ENCODE measurements at places on chromosomes 13 and 19.

DNA sequence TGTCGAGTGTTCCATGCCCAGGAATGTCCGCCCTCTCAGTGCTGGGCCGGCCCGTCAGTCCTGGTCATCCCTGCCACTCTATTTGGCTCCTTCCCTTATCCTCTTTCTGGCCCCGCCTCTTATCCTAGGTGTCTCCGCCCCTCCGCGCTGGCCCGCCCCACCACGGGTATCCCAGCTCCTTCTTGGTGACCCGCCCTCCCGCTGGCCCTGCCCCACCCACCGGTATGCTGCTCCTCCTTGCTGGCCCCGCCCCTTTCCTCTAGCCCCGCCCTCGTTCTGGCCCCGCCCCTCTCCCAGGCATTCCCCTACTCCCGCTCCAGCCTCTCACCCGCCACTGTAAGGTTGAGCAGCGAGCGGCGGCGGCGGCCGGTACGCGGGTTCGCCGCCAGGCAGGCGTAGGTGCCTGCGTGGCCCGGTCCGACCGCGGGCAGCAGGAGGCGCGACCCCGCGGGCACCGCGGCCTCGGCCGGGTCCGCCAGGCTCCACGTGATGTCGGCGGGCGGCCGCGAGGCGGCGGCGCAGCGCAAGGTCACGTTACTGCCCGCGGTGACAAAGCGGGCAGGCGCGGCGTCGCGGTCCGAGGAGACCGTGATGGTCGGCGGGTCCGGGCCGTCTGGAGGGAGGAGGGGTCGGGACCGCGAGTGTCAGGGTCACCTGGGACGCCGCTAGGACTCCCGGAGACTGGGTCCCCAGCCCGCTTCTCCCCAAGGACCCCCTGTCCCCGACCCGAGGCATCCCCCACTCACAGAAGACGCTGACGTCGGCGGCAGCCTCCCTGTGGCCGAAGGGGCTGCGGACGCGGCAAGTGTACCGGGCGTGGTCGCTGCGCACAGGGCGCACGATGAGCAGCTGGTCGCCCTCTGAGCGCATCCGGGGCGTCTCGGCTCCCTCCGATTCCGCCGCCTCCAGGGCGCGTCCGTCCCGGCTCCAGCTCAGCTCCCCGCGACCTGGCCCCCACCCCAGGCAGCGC, 2.0 kb downstream of the VSIG10L start:
- DNase-seq = peak; percentile 93

GRCh38 chr19:582497-583197, 7.0 kb upstream of the HCN2 start:
- DNase-seq = no peak

DNA sequence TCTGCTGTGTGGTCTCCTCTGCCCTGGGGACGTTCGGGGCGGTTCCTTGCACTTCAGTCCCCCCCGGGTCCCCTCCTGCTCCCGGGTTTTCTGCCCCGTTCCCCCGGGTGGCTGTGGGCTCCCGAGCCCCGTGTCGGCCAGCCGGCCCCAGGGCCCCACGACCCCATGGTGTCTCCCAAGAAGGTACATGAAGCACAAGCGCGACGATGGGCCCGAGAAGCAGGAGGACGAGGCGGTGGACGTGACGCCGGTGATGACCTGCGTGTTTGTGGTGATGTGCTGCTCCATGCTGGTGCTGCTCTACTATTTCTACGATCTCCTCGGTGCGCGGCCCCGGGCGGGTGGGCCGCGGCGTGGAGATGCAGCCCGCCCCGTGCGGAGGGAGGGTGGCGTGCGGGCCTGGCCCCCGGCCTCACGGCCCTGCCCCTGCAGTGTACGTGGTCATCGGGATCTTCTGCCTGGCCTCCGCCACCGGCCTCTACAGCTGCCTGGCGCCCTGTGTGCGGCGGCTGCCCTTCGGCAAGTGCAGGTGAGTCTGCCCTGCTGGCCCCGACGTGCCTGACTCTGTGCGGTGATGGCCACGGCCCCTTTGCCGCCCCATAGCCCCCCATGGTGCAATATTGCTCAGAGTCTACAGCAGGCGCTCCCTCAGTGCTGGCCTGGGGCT, 11.3 kb downstream of the SPPL2B start:
- DNase-seq = no peak

DNA sequence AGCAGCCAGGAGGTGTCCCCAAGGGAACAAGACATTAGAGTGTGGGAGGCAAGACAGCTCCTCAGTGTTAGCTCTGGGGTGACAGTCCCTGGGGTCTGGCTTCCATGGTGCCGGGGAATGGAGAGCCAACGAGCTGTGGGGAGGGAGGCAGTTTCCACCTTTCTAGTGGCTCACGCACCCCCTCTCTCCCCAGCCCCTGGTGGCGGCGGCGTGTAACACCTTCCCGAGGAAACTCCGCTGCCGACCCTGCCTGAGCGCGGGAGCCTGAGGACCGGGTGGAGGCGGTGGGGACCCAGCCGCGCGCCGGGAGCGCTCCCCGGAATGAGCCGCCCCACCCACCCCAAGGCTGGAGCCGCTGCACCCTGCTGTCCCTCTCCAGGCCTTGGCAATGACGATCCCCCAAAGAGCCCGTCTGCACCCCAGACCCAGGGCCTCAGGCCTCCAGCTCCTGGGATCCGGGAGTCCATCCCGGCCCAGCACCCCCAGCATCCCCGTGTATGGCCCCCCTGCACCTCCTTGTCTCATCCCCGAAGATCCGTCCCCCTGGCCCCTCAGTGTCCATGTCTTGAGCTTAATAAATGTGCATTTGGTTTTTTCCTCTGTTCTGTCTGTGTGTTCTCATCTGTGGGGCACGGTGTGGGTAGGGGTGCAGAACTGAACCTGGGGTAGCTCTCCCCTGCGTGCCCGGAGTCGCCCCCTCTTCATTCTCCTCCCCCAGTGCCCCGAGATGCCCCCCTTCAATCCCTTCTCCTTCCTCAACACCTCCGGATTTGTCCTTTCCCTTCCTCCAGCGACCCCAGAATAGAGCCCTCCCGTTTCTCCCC, 622 bp upstream of the FXYD5 start:
- DNase-seq = peak; percentile 59

GRCh38 chr13:33401238-33401637, 115.7 kb upstream of the STARD13 start:
- no peak for DNase-seq

- no peak for DNase-seq
Observed at GRCh38 chr13:91351123-91351522, 3.6 kb downstream of the MIR17HG start.

DNA sequence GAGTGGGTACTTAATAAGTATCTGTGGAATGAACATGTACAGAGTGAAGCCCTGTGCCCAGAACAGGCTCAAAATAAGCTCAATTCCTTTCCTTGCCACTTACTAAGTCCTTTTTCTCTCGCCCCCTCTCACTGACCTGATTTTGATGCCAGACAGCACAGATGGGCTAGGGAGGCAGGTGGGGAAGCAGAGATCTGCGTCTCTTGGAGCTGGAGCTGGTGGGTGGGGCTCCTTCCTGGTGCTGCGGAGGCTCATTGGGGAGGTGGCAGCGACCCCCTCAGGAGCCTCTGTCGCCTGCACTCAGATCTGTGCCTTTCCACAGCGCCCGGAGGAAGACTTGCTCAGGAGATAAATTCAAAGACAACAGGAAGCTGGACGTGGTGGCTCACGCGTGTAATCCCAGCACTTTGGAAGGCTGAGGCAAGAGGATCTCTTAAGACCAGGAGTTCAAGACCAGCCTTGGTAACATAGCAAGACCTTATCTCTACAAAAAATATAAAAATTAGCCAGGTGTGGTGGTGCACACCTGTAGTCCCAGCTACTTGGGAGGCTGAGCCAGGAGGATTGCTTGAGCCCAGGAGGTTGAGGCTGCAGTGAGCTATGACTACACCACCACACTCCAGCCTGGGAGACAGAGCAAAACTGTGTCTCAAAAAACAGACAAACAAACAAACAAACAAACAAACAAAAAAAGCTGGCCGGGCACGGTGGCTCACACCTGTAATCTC, 14.6 kb downstream of the AKT2 start:
- DNase-seq = no peak

- peak; percentile 17 for DNase-seq
Observed at GRCh38 chr13:48448959-48449614, 36.2 kb upstream of the LPAR6 start.

- DNase-seq = no peak
Observed at GRCh38 chr19:18499055-18499775, 22.7 kb downstream of the ELL start.

GRCh38 chr19:28960586-28960985, 252.4 kb downstream of the UQCRFS1 start:
- DNase-seq = peak; percentile 39

GRCh38 chr19:34309368-34310138, 55.2 kb downstream of the GARRE1 start:
- no peak for DNase-seq

- no peak for DNase-seq
Observed at GRCh38 chr19:38839816-38840582, 8.4 kb upstream of the ECH1 start.

DNA sequence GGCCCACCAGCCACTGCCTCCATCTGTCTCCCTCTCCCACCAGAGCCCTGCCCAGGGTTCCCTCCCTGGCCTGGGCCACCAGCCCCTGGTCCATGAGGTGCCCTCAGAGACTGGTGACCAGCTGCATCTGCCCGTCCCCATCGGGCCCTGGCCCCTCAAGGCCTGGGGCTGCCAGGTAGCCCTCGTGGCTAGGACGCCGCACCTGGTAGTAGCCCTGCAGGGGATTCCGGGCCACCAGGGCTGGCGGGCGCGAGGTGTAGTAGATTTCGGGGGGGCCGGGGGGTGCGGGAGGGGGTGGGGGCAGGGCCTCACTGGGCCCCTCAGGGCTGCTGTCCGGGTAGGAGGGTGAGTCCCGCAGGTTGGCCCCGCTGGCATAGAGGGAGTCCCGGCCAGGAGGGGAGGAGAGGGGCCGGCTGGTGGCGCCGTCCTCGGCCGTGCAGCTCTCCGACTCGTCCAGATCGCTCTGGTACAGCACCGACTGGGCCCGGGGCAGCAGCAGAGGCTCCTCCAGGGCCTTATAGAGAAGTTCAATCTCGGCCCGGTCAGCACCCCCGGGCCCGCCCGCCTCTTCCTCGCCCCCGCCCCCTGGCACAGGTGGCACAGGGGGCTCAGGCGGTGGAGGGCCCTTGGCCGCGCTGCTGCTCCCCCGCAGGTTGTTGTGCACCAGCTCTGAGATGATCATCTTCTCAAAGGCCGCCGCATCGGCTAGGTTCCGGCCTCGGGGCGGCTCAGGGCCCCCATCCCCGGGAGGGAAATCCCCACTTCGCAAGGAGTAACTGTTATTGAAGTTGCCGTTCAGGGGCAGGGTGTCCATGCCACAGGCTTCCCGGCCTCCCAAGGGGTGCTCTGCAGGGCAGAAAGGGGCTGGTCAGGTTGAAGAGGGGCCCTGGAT, 14.6 kb upstream of the ASF1B start:
- no peak for DNase-seq

GRCh38 chr13:28410096-28410495, 84.8 kb downstream of the FLT1 start:
- DNase-seq = no peak

DNA sequence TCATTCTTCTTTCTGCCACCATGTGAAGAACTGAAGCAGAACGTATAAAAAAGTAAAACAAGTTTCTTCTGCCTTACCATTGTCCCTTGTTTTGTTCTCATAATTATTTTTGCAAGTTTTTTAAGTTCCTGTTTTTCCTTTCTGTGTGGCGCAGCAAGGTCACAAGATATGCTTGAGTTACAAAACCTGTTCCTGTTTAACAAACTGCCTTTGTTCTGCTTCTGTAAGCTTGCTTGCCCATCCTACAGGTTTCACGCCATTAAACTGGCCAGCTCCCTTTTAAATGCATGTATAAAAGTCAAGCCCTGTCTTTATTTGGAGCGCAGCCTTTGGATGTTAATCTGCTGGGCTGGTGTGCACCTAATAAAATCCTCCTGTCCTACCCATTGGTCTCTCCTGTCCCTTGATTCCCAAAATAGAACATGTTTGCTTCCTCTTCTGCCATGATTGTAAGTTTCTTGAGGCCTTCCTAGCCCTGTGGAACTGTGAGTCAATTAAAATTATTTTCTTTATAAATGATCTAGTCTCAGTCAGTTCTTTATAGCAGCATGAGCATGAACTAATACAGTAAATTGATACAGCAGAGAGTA, 1115.4 kb downstream of the SLITRK1 start:
- no peak for DNase-seq

DNA sequence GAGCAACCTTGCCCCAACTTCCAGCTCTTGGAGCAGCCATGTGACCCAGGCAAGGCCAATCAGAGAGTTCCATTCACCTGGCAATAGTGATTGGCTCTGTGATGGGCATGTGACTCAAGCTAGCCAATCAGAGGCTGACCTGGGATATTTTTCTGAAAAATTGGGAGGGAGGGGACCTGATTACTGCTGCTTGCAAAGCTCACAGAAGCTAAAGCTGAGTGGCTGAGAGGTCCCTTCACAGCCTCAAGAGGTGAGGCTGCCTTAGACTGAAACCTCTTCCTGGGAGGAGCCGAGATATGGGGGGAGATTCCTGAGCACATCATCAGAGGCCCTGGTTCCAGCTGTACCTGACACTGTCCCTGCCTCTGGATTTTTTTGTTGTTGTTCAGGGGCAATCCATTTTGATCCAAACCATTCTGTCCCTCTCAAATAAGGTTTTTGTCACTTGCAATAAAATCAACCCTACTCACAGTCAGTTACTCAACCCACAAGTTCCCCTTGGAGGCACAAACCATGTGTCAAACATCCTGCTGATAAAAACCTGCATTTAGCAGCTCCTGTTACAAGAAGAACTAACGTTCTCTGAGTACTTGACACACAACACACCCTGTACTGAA, 4.8 kb downstream of the CIB3 start:
- no peak for DNase-seq

- no peak for DNase-seq
Observed at GRCh38 chr13:111610081-111610480, 289.6 kb downstream of the TEX29 start.

DNA sequence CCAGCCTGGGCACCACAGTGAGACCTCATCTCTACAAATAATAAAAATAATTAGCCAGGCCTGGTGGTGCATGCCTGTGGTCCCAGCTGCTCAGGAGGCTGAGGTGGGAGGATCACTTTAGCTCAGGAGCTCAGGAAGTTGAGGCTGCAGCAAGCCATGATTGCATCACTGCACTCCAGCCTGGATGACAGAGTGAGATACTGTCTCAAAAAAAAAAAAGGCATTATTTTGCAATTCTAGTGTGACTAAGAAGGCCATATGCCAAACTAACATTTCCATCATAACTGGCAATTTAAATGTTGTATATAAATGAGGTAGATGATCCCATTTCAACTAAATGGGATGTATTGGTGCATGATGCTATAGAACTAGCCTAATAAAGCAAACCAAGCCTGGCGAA, 632.8 kb upstream of the KLF12 start:
- no peak for DNase-seq

DNA sequence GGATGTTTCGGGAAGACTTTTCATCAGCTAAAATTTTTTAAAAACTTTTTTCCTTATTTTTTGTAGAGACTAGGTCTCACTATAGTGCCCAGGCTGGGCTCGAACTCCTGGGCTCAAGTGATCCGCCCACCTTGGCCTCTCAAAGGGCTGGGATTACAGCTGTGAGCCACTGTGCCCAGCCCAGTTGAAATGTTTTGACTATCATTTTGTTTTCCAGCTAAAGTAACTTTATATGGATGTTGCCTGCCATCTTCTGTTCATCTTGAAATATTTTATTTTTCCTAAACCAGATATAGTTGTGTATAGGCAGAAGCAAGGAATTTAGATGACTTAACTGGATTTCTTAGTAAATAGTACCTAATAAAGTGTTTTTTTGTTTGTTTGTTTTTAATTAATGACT, 7.0 kb downstream of the CAB39L start:
- DNase-seq = peak; percentile 42

Measured in ACHN (cell line).